GF-D8 (cell line): ENCODE measurements at places on chromosomes 3 and 15.

DNA sequence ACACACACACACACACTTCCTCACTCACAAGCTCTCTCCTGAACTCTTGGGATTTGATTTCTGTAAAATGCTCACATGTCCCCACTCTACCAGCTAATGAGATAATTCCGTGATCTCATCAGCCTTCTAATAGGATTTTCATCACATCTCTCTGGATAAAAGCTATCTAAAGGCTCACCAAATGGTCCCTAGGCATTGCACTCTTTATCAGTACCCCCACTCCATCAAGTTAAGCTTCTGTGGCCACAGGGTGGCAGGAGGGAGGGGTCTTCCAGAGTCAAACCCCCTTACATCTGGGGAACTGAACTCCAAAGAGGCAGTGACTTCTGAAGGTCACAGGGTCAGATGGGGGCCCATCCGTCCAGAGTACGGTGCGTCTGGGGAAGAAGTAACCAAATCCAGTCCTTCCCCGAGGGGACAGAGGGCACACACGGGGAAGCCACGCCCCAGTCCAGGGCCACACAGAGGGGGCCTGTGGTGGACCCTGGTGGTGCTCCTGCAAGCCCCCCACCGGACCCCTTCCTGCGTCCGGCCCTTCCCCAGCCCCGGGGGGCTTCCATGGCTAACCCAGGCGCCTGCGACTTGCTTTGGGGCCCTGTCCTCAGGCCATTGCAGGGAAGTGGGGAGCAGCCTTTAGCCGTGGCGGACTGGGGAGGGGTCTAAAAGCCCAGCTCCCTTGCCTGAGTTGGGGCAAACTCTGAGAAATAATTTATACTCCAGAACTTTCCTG lies 25.5 kb downstream of the CPN2 start:
- DNase-seq: no peak

DNA sequence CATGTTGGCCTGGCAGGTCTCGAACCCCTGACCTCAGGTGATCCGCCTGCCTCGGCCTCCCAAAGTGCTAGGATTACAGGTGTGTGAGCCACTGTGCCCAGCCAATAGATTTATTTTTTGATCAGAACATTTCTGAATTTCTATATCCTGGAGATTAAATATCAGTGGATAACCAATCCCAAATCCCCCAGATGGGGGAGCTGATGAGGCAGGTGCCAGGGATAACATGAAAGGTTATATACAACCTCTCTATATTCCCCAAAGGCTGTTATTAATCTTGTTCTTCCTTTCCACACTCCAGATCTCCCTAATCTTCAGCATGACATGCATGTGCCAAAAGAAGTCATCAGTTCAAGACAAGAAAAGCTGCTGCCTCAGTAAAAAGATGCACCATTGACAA lies 112.3 kb downstream of the WDR76 start:
- DNase-seq: no peak

DNA sequence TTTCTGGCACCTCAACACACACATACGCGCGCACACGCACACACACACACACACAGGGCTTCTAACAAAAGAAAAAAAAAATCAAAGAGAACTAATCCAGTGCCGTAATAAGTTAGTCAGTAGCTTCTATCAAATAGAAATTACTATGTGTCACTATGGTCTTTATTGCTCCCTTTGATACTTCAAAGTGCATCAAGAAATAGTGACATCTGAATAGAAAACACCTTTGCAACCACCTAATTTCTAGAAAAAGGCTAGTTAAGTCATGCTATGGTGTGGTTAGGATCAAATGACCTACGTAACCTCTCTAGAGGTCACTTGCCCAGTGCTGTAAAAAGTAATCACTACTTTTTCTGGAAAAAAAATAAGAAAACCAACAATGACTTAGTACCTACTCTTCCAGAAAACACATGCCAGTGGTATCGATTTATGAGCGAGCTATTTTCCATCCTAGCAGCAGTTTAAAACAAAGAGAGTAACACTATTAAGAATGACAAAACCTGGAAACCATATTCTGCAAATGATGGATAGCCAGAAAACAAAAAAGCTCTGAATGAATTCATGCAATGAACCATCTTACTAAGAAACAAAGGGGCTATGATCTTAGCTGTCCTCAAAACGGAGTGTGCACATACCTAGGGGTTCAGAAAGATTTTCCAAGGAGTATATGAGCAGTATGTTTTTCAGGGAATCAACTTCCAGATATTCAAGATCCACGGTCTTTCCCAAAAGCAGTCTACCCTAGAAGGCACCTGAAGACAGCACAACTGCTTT lies 6.8 kb downstream of the AVEN start:
- DNase-seq: no peak

DNA sequence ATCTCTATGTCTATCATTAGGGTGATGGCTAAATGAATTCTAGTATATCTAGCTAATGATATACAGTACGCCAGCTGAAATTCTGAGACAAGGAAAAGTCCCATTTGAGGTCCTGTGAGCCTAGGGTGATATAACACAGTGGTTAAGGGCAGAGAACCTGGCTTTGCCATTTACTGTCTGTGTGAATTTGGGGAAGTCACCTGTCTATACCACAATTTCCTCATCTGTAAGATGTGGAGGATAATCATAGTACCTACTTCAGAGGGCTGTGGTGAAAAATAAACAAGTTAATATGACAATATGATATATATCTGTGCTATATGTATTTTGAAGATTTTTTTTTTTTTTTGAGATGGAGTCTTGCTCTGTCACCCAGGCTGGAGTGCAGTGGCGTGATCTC lies 9.8 kb upstream of the ANKDD1A start:
- DNase-seq: no peak

DNA sequence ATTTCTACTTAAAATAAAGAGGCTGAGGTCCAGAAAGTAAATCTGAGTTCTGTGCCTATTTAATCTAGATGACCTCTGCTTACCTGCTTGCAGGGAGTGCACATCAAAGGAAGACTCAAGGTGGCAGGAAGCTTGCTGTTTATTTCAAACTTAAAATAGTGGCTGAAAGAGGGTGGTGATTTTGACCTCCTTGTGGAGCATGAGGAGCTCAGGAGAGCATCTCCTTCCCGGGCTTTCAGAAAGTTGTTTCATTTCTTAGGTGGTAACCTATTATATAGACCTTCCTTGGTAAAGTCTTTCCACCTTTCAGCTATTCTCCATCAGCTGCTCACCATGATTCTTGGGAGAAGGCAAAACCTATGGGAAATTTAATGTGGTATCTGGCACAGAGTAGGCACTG lies 494 bp downstream of the GCSAM start:
- no peak for DNase-seq

DNA sequence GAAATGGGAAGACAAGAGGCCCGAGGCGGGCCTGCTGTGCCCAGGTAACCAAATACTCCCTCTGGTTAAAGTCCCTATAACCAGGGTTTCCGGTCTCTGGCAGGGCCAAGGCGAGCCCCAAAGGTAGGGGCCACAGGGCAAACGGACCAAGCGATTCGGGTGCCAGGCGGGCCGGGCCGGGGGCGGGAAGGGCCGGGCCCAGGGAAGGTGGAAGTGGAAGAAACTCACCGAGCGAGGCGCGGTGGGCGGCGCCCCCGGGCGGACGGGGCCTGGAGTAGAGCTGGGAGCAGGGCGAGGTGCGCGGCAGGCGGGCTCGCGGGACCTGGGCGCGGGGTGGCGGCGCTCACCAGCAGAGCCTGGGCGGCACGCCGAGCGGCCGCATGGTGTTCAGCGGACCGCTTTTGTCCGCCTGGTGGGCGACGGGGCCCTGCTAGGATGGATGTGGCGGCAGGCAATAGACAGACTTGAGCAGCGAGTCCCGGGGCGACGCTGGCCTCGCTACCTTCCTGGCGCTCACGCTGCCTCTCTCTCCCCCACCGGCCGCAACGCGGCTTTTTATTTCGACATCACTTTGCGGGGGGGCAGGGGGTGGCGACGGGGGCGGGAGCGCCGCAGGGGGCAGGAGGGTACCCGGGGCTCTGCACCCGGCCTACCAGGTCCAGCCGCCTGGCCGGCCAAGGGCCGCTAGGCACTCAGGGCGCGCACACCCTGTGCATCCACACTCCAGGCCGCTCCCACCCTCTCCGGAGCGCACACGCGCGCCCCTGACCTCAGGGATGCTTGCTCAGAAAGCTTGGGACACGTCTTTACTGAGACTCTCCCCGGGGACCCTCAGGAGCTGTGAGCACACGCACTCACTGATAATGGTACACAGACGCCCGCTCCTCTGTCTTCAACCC lies at the start of gene GATA2:
Gene GATA2 (minus strand): TSS at position 531 of the 899 bp plus-strand sequence. CDS start 6,170 bp downstream, outside the sequence.
- DNase-seq: peak; percentile 59
